ENCODE measurements at places on chromosomes 4 and X.

DNA sequence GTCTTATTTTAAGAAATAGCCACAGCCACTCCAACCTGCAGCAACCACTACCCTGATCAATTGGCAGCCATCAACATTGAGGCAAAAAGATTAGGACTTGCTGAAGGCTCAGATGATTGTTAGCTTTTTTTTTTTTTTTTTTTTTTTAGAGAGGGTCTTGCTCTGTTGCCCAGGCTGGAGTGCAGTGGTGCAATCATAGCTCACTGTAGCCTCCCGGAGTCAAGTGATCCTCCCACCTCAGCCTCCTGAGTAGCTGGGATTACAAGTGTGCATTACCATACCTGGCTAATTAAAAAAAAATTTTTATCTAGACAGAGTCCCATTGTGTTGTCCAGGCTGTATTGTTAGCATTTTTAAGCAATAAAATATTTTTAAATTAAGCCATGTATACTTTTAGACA, 26.5 kb downstream of the RHOH start:
- no peak for DNase-seq

DNA sequence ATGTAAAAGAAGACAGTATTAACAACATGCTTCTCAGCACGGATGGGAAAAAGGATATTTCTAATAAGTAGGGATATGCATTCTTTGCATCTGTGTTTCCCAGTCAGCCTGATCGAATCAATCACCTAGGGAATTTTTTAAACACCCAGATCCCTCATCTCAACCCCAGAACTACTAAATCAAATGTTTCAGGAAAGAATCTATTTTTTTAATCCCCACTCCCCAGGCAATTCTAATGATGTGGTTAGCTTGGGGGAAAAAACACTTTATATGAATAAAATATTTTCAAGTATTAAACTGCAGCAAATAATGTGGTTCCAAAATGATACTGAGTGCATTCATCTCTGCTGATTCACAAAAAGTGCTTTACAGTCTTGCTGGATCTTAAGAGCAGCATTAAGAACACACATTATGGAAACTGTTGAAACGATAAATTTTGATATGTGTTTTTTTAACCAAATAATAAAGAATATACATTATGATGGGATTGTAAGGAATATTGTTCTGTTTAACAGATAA, 68.7 kb upstream of the GUCY1A1 start:
- no peak for DNase-seq

- peak; percentile 50 for DNase-seq
Measured at GRCh38 chr4:71941001-71941400, 90.8 kb upstream of the NPFFR2 start.

DNA sequence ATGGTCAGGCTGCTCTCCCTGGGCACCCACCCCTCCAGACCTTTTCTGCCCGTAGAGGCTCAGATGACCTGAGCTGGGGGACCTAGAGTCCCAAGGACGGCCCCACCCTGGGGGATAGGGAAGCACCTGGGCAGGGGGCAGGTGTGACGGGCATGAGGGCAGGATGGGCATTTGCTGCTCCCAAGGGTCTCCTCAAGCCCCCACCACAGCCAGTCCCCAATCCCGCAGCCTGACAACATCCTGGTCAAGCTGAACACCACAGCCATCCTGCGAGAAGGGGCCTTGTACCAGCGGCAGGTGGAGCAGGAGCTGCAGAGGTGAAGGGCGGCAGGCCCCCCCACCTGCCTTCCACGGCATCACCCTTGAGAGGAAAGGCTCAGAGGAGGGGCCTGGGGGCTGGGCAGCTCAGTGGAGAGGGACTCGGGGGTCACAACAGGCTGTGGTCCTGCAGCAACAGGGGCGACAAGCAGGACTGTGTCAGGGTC, 17.8 kb upstream of the RNF4 start:
- DNase-seq, result no peak

DNA sequence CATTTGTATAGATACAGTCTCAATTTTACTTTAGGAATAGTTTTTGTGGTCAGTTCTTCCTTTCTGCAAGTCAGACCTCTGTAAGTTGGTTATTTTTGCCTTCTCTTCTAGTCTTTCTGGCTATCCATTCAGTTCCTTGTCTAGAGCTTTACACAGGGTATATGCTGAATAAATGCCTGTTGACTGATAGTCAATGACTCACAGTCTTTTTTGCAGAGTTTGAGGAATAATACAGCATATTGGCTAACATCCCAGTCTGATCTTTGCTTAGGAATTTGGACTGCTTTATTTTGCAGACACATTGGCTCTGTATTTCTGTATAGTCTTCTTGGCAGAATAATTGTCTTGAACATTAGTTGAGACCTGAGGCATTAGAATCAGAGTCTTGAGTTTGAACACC, 132.4 kb downstream of the MAGEC1 start:
- DNase-seq, result no peak

DNA sequence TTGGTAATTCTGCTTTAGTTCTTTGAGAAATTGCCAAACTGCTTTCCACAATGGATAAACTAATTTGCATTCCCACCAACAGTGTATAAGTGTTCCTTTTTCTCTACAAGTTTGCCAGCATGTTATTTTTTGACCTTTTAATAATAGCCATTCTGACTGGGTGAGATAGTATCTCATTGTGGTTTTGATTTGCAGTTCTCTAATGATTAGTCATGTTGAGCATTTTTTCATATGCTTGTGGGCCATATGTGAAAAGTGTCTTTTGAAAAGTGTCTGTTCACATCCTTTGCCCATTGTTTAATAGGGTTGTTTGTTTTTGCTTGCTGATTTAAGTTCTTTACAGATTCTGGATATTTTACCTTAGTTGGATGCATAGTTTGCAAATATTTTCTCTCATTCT, 25.9 kb downstream of the ENPEP start:
- no peak for DNase-seq

- no peak for DNase-seq
Measured at GRCh38 chr4:139246166-139246565, 33.9 kb downstream of the MGARP start.

DNA sequence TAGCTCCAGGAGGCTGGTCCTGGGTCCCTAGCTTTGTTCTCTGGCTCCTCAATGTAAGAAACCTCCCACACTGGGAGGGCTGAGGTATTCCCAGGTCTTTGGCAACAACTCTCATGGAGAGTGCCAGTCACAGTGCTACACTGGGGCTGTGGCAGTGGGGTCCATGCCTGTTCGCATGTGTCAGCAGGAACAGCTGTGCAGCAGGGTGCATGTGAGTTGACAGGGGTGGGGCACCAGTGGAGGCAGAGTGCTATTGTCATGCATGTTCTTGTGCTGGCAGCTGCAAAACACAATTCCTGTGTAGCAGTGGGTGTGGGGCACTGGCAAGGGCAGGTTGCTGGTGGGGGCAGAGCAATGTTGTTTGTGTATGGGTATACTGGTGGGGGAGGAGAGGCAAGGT, 246.0 kb downstream of the CXXC4 start:
- no peak for DNase-seq

- no peak for DNase-seq
Measured at GRCh38 chr4:169175476-169175875, 95.3 kb downstream of the SH3RF1 start.
